Placental pericyte (primary cell): ENCODE measurements at places on chromosomes 7 and 10. TPM values are rescaled to one million over a fixed set of nuclear protein-coding genes. Genes with fewer than 3 reads are reported as not detected.

Gene WEE2
- not detected in 2 replicates for total RNA-seq

Gene MYOZ1
- total RNA-seq = 0.29 TPM in 1 of 2 replicates, not detected in the other

Gene SSC4D
- total RNA-seq = 0.57 and 0.66 TPM in 2 replicates

Gene PON1
- total RNA-seq = not detected in 2 replicates

Gene BZW2
- 82.5 and 86.8 TPM in 2 replicates for total RNA-seq

Gene CFAP43
- 0.22 TPM in 1 of 2 replicates, not detected in the other for total RNA-seq

Gene HMX3
- not detected in 2 replicates for total RNA-seq

Gene GNGT1
- total RNA-seq = not detected in 2 replicates

Gene WNT16
- 3.9 TPM in 1 of 2 replicates, not detected in the other for total RNA-seq

Gene EFCAB10
- under 0.01 TPM in 1 of 2 replicates, not detected in the other for total RNA-seq

Gene SPDYE1
- not detected in 2 replicates for total RNA-seq

Gene WNT8B
- total RNA-seq = not detected in 2 replicates

Gene FEZF1
- total RNA-seq = not detected in 2 replicates

Gene HOXA4
- 0.29 TPM in 1 of 2 replicates, not detected in the other for total RNA-seq

Gene WASHC2A
- total RNA-seq = 35.6 and 87.3 TPM in 2 replicates

Gene ANKRD30A
- under 0.01 TPM in 1 of 2 replicates, not detected in the other for total RNA-seq

Gene PAX4
- total RNA-seq = not detected in 2 replicates

Gene ZDHHC6
- 21.7 and 34.6 TPM in 2 replicates for total RNA-seq

Gene PRR15
- total RNA-seq = 0.43 and 0.44 TPM in 2 replicates

Gene FBXO24
- total RNA-seq = 0.66 and 0.86 TPM in 2 replicates

Gene PGAM1
- 274 and 654 TPM in 2 replicates for total RNA-seq

Gene TMEM273
- total RNA-seq = 0.43 TPM in 1 of 2 replicates, not detected in the other

Gene MRLN
- not detected in 2 replicates for total RNA-seq

Gene DKK1
- 65.2 and 101 TPM in 2 replicates for total RNA-seq

Gene GIMAP1
- not detected in 2 replicates for total RNA-seq

Gene AKR1C4
- total RNA-seq = not detected in 2 replicates

Gene STN1
- 15.1 and 36.2 TPM in 2 replicates for total RNA-seq

Gene ARID5B
- total RNA-seq = 46.7 and 56.7 TPM in 2 replicates

Gene VKORC1L1
- 15.1 and 19.5 TPM in 2 replicates for total RNA-seq

Gene EN2
- total RNA-seq = not detected in 2 replicates

Gene PIK3CG
- total RNA-seq = 0.66 and 1.9 TPM in 2 replicates

Gene VAX1
- not detected in 2 replicates for total RNA-seq

Gene LHFPL3
- not detected in 2 replicates for total RNA-seq

Gene FAM237B
- not detected in 2 replicates for total RNA-seq
